ENCODE measurements at places on chromosomes 7 and 10.

- peak; percentile 80 for DNase-seq
Measured at GRCh38 chr7:10237306-10237705, 736.4 kb upstream of the PHF14 start.

DNA sequence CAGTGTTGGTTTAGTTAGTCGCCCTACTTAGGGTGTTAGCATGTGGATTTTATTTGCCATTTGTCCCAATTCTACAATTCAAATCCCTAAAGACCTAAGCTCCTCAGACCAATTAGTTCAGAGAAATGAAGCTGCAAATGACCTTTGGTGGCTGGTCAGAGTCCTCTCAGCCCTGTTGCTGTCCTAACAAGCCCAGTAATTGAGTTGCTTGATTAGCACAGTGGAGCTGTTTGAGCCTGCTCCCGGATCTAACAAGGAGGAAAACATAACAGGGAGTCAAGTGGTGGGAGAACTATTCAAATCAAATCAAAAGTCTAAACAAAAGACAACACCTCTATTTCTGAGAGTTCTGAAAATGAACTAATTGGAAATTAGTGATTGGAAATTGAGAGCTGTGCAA, 22.1 kb downstream of the ZDHHC6 start:
- no peak for DNase-seq

DNA sequence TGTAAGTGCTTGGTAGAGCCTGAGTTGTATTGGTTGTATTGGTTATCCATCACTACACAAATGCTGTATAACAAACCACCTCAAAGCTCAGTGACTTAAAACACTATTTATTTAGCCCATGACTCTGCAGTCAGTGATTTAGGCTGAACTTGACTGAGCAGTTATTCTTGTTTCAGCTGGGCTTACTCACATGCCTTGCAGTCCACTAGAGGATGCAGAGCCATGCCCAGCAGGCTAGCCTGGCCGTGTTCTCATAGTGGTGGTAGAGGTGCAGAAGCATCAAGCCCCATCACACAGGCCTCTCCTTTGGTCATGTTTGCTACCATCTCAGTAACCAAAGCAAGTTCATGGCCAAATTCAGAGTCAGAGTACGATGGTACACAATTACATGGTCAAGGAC, 43.9 kb downstream of the LUC7L2 start:
- DNase-seq, result no peak

DNA sequence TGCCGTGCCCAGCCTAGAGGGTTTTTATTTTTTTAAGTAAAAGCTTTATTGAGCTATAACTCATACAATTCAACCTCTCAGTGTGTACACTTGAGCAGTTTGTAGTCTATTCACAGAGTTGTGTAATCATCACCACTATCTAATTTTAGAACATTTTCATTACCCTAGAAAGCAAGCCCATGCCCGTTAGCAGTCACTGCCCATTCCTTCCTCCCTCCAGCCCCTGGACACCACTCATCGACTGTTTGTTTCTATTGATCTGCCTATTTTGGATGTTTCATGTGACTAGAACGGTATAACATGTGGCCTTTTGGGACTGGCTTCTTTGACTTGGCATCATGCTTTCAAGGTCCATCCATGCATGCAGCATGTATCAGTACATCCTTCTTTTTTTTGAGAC, 25.7 kb upstream of the SEC61A2 start:
- no peak for DNase-seq

DNA sequence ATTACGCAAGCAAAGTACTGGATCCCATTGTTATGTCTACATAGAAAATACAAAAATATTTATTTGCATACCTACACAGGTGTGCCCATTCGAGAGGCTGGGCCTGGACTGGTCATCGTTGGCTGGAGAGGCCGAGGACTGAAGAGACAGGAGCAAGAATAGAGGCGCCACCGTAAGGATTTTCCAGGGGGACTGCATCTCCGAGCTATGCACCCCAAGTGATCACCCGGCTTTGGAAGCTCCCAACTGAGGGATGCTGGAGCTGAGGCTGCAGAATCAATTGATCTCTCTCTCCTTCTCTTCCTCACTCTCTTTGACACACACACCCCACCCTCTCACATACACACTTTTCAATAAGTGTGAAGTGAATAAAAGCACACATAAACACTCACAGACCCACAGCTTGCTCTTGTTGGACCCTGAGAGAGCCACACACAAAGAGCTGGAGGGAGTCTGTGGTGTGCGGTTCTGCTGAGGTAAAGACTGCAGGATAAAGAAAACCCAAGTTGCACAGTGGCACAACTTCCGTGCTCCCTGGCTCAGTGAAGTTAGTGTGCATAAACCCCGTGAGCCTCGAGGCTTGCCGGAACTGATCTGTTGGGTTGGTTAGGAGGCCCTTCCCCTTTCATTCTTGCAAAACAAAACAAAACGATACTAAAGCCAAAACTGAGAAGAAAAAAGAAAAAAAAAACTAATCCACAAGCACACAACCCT, at the start of gene AOAH:
TSS of gene AOAH (minus strand) at position 544 of the 714 bp plus-strand sequence. CDS start at position 198, 346 bp downstream.
- DNase-seq, result no peak

DNA sequence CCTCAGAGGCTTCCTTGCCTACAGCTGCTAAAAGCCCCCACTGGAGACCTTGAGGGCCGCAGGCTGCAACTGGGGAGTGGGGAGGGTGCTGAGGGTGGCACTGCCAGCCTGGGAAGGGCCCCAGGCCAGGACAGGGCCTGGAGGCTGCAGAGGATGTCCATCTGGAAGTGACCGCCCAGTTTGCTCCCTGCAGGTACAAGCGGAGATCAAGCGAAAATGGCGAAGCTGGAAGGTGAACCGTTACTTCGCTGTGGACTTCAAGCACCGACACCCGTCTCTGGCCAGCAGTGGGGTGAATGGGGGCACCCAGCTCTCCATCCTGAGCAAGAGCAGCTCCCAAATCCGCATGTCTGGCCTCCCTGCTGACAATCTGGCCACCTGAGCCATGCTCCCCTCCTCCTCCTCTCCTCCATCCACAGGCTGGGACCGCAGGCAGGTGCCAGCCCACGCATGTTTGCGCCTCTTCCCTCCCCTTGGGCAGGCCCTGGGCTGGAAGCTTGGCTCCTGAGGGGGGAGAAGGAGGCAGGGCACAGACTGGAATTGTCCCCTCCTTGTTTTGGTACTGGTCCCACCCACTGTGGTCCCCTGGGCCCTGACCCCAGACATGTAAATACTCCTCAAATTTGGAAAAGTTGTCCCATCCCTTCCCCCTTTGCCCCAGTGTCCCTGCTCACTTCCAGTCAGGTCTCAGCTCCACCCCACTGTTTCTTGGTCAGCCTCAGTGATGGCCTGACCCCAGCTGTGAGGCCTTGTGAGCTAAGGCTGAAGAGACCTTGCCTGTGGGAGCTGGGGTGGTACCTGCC, 54.4 kb downstream of the ADCYAP1R1 start:
- no peak for DNase-seq

DNA sequence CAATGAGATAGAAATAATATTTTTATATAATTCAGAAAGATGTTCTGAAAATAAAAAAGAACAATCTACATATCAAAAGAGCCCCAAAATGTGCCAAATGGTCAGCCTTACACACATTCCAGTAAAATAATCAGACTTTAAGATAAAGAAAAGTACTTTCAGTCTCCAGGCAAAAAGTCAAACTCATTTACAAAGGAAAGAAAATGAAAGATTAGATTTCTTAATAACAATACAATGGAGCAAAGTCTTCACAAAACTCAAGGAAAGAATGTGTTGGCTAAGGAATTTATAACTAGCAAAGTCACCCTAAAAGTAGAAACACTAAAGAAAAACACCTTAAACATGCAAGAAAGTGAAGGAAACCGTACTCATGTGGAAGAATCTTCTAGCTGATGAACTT, 16.6 kb downstream of the RTKN2 start:
- no peak for DNase-seq

DNA sequence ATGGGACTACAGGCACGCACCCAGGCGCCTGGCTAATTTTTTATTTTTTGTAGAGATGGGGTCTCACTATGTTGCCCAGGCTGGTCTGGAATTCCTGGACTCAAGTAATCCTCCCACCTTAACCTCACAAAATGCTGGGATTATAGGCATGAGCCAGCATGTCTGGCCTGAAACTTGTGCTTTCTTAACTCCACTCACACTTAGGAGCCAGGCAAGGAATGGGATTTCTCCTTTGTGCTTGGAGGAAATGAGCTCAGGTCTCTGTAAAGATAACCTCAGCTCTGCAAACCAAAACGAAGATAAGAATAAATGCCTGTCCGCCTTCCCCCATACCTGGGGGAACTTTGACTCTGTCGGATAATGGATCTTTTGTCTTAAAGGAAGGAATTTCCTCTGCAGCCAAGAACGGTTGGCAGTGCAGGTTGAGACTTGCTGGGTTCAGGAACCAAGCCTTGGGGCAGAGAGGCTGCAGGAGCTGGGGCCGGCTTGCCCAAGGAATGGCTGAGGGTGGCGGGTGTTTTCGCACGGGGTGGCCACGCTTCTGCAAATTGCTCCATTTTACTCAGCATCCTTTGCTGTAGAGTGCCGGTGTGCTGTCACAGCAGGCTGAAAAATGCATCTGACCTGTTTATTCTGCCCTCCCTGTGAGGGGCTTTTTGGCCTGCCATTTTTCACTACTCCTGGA, 174.2 kb downstream of the KIAA1217 start:
- no peak for DNase-seq

GRCh38 chr10:47322300-47323061, at the start of gene GDF2:
GDF2 (plus strand) TSS chr10:47322454; CDS start chr10:47322669, 215 bp downstream.
- DNase-seq, result no peak

DNA sequence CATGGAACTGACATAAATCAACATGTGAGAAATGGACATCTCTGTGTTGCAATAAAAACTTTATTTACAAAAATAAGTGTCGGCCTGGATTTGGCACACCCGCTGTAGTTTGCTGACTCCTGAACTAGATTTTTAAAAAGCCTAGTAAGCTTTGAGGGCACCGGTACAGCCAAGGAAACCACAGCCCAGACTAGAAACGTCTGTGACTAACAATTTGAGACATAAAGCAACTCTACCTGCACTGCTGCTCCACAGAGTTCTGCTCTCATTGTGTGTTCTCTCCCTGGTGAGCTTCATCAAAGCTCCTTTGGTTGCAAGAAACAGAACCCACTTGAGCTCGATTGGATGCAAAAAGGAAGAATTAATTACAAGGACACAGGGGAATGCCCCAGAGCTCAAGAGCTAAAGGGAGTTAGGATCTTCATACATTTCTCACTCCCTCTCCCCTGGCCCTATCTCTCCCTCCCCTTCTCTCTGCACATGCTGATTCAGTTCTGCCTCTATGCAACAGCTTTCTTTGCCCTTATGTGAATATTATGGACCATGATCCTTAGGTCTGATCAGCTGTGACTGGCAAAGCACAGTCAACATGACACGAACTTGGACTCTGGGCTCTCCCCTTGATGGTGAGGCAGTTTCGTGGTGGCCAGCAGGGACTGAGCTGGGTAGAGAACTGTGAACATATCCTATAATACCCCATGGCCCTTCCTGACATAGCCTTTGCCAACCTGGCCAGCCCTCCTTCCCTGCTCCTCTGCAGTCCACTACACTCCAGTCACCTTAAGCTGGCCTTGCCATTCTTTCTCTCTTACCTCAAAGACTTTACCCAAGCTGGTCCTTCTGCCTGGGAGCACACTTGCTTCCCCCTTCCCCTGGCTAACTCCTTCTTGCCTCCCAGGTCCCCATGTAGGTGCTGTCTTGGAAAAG, 77.5 kb upstream of the YAE1 start:
- no peak for DNase-seq

DNA sequence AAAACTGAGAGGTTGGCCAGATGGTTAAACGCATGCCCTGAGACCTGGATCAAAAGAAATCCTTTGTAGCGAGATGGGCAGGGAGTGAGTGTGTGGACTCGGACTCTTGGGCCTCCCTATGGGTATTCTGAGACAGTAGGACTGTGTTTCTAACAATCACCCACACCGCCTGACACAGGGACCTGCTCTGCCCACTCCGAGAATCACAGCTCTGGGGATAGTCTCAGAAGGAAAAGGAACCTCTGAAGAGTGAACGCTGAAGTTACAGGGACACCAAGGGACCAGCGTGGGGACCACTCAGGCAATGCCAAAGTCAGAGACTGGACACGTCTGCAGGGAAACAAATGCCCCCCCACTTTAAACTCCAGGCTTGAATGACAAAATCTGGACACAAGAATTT, 242.1 kb upstream of the TCERG1L start:
- DNase-seq, result no peak

GRCh38 chr10:65945061-65945460, 980.8 kb upstream of the LRRTM3 start:
- DNase-seq, result no peak

- DNase-seq, result no peak
Measured at GRCh38 chr10:75432176-75432575, 752 bp downstream of the LRMDA start.
